Activated T-cell treated with anti-CD3 and anti-CD28 coated beads, Interleukin-2, amount 50 U/mL, for 24 hours (primary cell): ENCODE measurements at places on chromosomes 7 and 10.

- no peak for DNase-seq
Observed at GRCh38 chr10:52674474-52674873, 98.1 kb downstream of the MBL2 start.

DNA sequence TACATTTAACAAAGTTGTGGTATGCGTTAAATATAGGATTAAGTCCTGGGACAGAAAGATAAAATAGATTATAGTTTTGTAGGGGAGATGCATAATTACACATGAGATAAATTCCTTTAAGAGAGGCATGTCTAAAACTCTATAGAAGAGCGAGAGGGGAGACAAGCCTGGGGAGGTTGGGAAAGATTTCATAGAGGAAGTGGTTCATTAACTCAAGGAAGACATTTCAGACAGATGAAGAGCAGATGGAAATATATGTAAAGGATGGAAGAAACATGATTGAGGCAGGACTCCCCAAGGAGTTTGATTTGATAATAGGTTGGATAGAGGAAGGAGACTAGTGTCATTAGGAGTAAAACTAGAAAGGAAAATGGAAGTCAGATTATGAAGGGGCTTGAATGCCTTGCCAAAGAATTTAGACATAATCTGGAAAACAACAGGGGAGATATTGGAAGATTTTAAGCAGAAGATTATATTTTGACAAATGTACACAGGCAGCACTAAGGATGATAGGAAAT is 96.1 kb downstream of the PHTF2 start:
- no peak for DNase-seq

- DNase-seq, result no peak
Observed at GRCh38 chr10:30227481-30227880, 121.6 kb downstream of the MTPAP start.

DNA sequence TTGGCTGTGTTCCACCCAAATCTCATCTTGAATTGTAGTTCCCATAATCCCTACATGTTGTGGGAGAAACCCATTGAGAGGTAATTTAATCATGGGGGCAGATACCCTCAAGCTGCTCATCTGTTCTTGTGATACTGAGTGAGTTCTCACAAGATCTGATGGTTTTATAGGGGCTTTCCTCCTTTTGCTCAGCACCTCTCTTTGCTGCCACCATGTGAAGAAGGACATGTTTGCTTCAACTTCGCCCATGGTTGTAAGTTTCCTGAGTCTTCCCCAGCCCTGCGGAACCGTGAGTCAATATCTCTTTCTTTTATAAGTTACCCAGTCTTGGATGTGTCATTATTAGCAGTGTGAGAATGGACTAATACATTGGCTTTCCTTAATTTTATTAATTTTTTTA is 527.8 kb downstream of the MDFIC start:
- no peak for DNase-seq

- DNase-seq, result no peak
Observed at GRCh38 chr10:132906836-132907235, 35.5 kb downstream of the CFAP46 start.

- DNase-seq, result no peak
Observed at GRCh38 chr10:130547368-130547767, 411.2 kb downstream of the GLRX3 start.

GRCh38 chr7:35003679-35004303 is 33.5 kb downstream of the DPY19L1 start:
- DNase-seq, result no peak

GRCh38 chr7:118079369-118079768 is 104.6 kb upstream of the LSM8 start:
- no peak for DNase-seq

- DNase-seq, result peak; percentile 70
Observed at GRCh38 chr7:43108255-43109011, 4.0 kb upstream of the HECW1 start.

- no peak for DNase-seq
Observed at GRCh38 chr10:35505241-35505873, 99.8 kb upstream of the GJD4 start.

- no peak for DNase-seq
Observed at GRCh38 chr10:61166489-61166888, 222.5 kb upstream of the RHOBTB1 start.

DNA sequence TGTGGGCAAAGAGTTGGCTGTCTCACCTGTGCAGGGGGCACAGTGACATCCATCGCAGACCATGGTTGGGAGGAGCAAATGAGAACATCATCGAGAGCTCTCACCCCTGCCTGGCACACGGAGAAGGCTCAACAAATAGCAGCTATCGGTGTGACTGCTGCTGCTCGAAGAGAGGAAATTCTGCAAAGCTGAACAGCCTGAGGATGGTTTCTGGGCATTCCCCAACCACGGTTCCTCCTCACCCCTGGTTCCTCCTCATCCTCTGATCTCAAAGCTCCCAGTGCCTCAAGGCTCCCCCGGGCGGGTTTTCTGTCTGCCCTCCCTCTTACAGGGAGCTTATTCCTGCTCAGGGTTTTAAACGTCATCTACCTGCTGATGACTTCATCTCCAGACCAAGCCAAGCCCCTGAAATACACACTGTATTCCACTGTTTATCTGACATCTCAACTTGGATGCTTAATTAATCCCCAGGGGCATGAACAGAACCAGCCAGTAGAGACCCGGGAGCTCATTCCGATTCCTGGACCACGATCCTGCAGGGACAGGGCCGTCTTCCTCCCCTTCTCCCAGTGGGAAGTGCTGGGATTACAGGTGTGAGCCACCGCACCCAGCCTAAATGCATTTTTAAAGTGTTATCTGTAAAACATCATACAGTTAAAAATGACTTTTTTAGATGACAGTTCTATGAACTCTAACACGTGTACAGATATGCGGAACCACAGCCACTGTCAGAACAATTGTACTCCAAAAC is 19.5 kb upstream of the NOM1 start:
- no peak for DNase-seq

DNA sequence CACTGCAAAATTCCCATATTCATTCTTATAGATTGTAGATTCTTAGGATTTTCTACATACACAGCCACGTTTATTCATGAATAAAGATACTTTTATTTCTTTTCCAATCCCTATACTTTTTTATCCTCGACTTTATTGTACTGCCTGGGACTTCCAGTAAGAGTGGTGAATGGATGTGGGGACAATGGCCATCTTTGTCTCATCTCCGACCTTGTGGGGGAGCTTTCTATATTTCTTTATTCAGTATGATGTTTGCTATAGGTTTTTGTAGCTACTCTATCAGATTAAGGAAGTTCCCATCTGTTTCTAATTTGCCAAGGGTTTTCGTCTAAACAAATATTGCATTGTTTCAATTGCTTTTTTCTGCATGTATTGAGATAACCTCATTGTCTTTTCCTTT is 184.3 kb downstream of the FOXP2 start:
- DNase-seq, result no peak

DNA sequence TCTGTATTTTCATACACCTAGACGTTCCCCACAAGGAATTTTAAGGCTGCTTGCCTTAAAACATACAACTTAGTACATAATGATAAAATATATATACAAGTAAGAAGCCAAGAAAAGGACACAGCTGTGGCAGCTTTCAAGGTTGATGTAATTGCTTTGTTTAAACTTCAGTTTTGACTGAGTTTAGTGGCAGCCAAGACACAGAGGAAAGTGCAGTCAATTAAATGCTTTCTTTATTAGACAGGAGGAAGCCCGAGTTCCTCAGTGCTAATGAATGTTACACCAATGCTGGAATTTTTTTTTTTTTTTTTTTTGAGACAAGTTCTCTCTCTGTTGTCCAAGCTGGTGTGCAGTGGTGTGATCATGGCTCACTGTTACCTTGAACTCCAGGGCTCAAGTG is 11.2 kb upstream of the STK31 start:
- no peak for DNase-seq

DNA sequence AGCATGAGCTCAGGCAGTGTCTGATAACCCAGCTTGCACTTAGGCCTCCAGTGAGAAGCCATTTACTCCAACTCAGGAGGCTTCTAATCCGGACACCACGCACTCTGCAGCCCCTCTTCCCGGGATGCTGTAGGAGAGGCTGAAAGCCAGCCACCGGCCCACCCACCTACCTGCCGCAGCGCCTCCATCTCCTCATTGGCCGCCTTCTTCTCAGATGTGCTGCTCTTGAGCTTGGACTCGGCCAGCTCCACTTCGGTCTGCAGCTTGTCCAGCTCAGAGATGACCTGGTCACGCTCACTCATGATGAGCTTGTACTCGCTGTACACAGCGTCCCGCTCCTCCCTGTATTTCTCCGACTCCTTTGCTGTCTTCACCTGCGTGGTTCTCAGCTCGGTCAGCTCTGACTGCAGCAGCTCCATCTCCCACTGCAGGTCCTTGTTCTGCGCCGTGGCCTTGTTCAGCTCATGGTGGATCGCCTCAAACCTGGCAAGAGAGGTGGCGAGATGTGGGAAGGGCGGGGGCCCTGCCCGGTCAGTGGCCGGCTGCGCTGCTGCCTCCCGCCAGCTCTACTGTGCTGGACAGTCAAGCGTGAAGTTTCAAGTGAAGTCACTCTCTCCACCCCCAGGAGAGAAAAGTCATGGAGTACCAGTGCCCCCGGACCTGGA is 84.7 kb downstream of the DLG5 start:
- DNase-seq, result no peak

- DNase-seq, result no peak
Observed at GRCh38 chr7:55335151-55335550, 30.0 kb upstream of the LANCL2 start.

DNA sequence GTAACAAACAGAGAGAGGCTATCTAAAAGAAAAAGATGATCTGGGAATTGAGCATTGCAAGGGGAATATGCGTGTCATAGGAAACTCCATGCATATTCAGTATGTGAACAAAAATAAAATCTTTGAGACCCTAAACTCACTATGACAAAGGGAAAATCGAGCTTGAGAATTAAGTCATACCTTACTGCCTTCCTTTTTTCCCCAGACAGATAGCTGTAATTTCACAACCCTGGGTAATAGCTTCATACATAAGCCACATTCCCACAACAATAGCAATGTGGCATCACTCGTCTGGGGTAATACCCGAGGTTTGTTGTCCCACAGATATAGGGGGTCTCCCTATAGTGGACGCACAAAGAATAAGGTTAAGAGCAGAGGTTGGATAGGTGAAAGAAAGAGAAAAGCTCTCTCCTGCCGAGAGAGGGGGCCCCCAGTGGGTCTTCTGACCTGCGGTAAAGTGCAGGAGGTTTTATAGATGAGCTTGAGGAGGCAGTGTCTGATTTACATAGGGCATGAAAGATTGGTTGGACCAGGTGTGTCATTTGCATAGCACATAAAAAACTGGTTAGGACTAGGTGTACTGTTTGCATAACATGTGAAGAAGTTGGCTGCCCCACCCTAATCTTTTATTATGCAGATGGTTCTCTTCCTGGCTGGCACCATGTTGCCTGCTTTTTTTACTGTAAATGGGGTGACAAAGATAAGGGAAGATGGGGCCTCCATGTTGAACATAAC is 11.6 kb downstream of the CYP3A43 start:
- DNase-seq, result no peak

GRCh38 chr10:60708666-60709065 is 69.6 kb upstream of the CDK1 start:
- no peak for DNase-seq

GRCh38 chr7:26179826-26180497 is 20.6 kb downstream of the HNRNPA2B1 start:
- no peak for DNase-seq

DNA sequence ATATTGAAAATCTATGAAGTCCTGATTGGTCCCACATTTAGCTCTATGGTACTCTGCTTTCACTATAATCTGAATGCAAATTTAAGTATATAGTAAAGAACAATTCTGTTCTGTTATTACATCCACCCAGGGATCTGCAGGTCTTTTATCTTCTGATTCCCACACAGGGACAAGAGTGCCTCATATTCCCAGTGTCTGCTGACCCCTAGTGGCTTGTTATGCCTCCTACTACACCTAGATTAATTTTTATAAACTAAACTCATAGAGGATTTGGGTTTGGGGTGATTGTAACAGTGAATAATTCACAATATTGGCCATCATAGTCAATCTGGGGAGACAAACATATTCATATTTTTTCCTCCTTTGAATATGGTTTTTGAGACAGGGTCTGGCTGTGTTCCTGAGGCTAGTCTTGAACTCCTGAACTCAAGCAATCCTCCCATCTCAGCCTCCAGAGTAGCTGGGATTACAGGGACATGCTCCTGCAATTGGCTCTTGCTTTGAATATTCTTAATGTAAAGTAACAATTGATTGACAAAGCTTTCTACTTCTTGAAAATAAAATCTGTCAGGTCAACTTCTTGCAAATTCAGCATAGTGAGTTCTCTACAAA is 282.1 kb downstream of the KCND2 start:
- DNase-seq, result no peak

- no peak for DNase-seq
Observed at GRCh38 chr10:102115775-102116174, 4.4 kb downstream of the LDB1 start.

GRCh38 chr7:55494951-55495350 is 77.4 kb downstream of the VOPP1 start:
- no peak for DNase-seq

- no peak for DNase-seq
Observed at GRCh38 chr7:17212188-17212587, 86.3 kb upstream of the AHR start.

- no peak for DNase-seq
Observed at GRCh38 chr7:127940381-127941160, 90.7 kb downstream of the LRRC4 start.

GRCh38 chr7:43960933-43961332 is 34.7 kb downstream of the UBE2D4 start:
- DNase-seq, result no peak

DNA sequence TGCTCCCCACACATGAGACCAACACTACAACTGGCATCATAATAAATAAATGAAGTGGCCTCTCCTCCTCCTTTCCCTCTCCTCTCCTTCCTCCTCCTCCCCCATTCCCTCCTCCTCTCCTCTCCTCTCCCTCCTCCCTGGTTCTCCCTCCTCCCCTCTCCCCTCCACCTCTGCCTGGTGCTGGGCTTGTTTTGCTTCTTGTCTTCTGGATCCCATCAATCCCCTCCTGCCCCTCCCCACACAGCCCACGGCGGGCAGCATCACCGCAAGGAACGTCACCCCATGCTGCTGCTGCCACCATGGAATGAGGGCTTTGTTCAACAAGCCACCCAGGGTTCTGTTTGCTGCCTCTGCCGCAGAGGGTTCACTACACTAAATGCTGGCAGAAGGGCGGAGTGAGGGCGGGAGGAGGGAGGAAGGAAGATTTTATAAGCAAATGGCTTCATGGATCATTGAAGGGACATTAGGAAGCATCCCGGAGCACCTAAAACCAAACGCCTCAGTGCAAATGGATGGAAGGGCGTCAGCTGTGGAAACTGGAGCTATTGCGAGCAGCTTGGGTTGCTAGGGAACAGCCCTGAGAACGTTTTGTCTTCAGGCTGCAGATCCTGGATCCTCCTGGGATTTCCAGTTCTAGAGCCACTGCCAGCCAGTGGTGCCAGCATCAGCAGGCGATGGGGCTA is 379.7 kb upstream of the ZMIZ1 start:
- DNase-seq, result no peak

- DNase-seq, result no peak
Observed at GRCh38 chr7:44392618-44393010, 67.2 kb upstream of the CAMK2B start.
